Keratinocyte (primary cell): ENCODE measurements at places on chromosomes 7 and 10. TPM values are rescaled to one million over a fixed set of nuclear protein-coding genes. Genes with fewer than 3 reads are reported as not detected.
A peak's percentile ranks its signal among the peaks of the same experiment; 100 is the strongest.

GRCh38 chr7:27156916-27157701 lies 634 bp upstream of the HOXA7 start:
- DNase-seq: no peak
- H3K27me3 ChIP-seq: no peaks in the 10 kb centered on the region
- peaks cover 76% of the 10 kb centered on the region for H3K4me1 ChIP-seq

Gene GPR146
- polyA plus RNA-seq: 0.13 to 0.24 TPM (median 0.15 TPM) in 3 replicates

- DNase-seq: no peak
- H3K4me1 ChIP-seq: no peaks in the 10 kb centered on the region
- no peaks in the 10 kb centered on the region for H3K36me3 ChIP-seq
- H3K27me3 ChIP-seq: no peaks in the 10 kb centered on the region
- H3K27ac ChIP-seq: no peak overlapping the region
- H3K4me3 ChIP-seq: no peak overlapping the region
These were observed 155.7 kb downstream of the MGMT start for GRCh38 chr10:129622736-129623135.

DNA sequence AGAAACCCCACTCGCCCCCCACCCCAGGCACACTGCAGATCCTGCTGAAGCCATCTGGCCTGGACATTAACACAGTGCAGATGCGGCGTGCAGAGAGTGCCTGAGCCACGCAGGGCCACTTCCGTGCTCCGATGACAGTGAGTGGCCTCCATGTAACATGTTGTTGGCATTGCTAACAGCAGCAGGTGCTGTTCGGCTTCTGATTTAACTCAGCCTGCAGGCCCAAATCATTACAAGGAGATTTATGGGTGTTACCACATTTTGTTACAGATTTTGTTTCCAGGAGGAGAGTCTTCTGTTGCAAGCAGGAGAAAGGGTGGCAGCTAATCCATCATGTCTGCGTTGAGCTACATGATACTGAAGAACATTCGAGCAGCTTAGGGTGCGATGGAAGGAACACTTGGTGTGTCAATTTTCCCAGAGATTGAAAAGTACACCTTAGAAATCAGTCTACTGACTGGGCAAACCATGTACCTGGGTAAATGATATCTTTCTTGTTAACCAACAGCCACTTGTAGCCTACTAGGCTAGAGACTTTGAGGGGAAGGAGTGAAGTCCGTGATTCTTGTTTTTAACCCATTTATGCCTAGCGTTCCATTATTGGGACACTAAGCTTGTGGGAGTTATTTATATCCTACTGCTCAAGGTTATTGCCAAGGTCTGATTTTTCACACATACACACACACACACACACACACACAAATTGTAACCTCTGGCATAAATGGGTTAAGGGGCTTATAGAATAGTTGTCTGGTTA lies 90.0 kb downstream of the JCAD start:
- no peaks in the 10 kb centered on the region for H3K27me3 ChIP-seq
- no peak overlapping the region for H3K4me3 ChIP-seq
- H3K4me1 ChIP-seq: no peaks in the 10 kb centered on the region
- no peak overlapping the region for H3K27ac ChIP-seq
- H3K36me3 ChIP-seq: no peaks in the 10 kb centered on the region

DNA sequence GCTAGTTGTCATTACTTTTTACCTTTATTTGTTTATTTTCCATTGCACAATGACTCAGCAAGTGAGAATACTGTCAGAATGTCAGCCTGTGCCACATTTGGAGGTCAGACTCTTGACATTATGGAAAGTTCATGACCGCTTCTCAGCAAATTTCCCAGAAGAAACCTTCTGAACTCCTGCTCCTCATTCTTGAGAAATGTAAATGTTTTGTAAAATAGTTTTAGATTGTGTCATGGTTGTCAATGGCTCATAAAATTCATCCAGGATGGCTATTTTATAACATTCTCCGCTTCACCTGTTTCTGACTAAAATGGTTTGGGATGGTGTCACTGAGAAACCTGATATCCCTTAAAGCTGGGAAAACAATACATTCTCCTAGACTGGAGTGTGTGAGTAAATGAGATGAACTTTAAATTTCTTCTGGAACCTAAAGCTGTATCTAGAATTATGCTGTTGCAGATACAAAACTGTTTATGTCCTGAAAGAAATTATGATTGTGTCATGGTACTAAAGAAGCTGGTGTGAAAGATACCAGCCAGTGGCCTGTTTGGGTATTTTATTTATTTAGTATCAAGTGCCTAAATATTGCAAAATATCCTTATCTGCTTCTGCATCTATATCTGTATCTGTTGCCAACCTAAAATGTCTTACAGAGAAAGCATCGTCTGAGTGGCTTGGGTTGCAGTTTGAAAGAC lies 671.7 kb downstream of the GATA3 start:
- no peaks in the 10 kb centered on the region for H3K27me3 ChIP-seq
- no peak overlapping the region for H3K27ac ChIP-seq
- H3K36me3 ChIP-seq: no peaks in the 10 kb centered on the region
- no peak for DNase-seq

DNA sequence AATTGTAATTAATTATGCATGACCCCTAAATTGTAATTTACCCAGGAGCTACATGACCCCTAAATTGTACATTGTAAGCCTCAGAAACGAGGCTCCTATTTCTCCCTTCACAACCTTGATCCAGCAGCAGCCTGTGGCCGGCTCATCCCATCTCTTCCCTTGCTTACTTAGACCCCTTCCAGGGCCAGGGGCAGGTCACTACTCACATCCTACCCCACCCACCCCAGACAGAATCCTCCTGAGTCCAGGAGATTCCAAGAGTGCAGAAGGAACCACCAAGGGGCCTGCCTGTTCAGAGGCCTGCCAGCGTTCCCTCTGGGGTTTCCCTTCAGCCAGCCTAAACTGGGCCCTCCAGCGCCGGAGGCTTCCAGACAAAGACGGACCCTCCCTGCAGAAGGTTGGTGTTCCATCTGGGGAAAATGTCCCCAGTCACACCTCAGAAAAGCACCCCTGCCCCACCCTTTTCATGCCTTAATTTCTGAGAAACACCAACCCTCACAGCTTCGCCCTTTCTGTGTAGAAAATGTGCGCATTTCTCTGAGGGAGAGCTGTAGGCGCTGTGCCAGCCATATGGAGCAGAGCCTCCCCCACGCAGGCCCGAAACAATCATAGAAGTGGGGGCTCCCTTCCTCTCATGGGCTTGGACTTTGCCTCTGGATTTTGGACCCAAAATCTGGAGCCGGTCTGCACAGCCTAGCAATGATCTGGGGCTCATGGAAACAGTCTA lies 19.2 kb downstream of the LEP start:
- no peaks in the 10 kb centered on the region for H3K27me3 ChIP-seq
- H3K27ac ChIP-seq: peak overlapping the region; percentile 80
- no peak for DNase-seq
- peaks cover 32% of the 10 kb centered on the region for H3K4me1 ChIP-seq
- H3K4me3 ChIP-seq: peak overlapping the region; percentile 9

GRCh38 chr7:81882086-81882485 lies 112.2 kb upstream of the HGF start:
- H3K4me1 ChIP-seq: no peaks in the 10 kb centered on the region
- H3K27ac ChIP-seq: no peak overlapping the region

Gene THSD7A
- polyA plus RNA-seq: not detected in 3 replicates

GRCh38 chr7:100803398-100804161 lies 23.7 kb downstream of the EPHB4 start:
- peaks cover 23% of the 10 kb centered on the region for H3K36me3 ChIP-seq
- peak; percentile 68 for DNase-seq
- peaks cover 43% of the 10 kb centered on the region for H3K4me1 ChIP-seq
- H3K27me3 ChIP-seq: no peaks in the 10 kb centered on the region
- no peak overlapping the region for H3K4me3 ChIP-seq
- peak overlapping the region; percentile 73 for H3K27ac ChIP-seq

DNA sequence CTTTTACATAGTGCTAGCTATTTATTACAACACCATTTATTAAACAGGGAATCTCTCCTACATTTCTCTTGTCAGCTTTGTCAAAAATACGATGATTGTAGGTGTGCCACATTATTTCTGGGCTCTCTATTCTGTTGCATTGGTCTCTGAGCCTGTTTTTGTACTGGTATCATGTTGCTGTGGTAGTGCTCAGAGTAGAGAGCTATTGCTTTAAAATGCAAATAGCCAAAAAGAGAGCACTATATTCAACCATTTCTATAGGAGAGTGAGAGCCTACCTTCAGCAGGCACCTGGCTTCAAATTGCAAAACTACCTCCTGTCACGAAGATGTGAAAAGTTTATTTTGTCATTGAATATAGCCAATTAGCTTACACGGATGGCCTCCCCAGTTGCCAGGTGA lies 8.1 kb downstream of the ZNF92 start:
- H3K36me3 ChIP-seq: no peaks in the 10 kb centered on the region
- H3K27ac ChIP-seq: no peak overlapping the region
- no peak overlapping the region for H3K4me3 ChIP-seq
- H3K4me1 ChIP-seq: no peaks in the 10 kb centered on the region
- H3K27me3 ChIP-seq: no peaks in the 10 kb centered on the region
- DNase-seq: no peak

GRCh38 chr7:41478187-41478586 lies 224.7 kb downstream of the INHBA start:
- no peaks in the 10 kb centered on the region for H3K4me1 ChIP-seq
- no peaks in the 10 kb centered on the region for H3K27me3 ChIP-seq
- DNase-seq: no peak

Gene FGFBP3
- polyA plus RNA-seq: 0.03 to 0.22 TPM (median 0.06 TPM) in 3 replicates

GRCh38 chr10:132939957-132940790 lies 2.2 kb downstream of the CFAP46 start:
- H3K4me1 ChIP-seq: no peaks in the 10 kb centered on the region
- no peak overlapping the region for H3K4me3 ChIP-seq
- no peak for DNase-seq
- H3K27ac ChIP-seq: no peak overlapping the region
- peaks cover 3% of the 10 kb centered on the region for H3K27me3 ChIP-seq
- H3K36me3 ChIP-seq: no peaks in the 10 kb centered on the region

Gene TBC1D12
- 2.3 to 7.0 TPM (median 4.6 TPM) in 3 replicates for polyA plus RNA-seq

DNA sequence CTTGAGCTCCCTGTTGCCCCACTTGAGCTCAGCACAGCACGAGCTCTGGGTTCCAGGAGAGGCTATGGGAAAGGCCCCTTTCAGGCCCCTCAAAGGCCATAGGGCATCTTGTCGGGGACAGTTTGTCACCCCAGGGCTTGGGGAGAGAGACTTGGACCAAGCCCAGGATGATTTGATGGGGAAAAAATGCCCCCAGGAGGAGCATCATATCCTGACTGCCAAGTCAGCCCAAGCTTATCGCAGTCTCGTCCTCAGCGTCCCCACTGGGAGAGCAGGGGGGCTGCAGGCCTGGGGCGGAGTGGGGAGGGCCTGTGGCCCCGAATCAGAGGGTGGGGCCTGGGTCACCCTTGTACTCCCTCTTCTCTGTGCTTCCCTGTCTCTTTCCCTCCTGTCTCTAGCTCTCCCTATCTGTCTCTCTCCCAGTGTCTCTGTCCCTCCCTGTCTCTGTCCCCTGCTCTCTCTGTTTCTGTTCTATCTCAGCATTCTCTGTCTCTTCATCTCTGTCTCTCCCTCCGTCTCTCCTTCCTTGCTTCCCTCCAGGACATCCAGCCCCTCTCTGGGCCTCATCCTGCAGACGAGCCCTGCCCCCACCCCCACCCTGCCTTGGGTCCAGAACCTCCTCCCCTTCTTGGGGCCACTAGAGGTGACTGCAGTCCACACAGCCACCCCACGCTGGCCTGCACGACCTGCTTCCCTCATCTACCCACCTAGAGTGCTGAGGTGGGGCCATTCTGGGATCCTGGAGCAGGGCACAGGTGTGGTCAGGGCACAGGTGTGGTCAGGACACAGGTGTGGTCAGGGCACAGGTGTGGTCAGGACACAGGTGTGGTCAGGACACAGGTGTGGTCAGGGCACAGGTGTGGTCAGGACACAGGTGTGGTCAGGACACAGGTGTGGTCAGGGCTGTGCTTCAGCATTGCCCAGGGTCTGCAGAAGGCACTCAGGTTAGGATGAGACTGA lies 17.3 kb upstream of the GRIFIN start:
- H3K4me3 ChIP-seq: no peak overlapping the region
- H3K27ac ChIP-seq: no peak overlapping the region
- H3K36me3 ChIP-seq: no peaks in the 10 kb centered on the region
- peaks cover 17% of the 10 kb centered on the region for H3K27me3 ChIP-seq
- no peak for DNase-seq
- no peaks in the 10 kb centered on the region for H3K4me1 ChIP-seq

Gene VENTX
- polyA plus RNA-seq: not detected in 3 replicates

DNA sequence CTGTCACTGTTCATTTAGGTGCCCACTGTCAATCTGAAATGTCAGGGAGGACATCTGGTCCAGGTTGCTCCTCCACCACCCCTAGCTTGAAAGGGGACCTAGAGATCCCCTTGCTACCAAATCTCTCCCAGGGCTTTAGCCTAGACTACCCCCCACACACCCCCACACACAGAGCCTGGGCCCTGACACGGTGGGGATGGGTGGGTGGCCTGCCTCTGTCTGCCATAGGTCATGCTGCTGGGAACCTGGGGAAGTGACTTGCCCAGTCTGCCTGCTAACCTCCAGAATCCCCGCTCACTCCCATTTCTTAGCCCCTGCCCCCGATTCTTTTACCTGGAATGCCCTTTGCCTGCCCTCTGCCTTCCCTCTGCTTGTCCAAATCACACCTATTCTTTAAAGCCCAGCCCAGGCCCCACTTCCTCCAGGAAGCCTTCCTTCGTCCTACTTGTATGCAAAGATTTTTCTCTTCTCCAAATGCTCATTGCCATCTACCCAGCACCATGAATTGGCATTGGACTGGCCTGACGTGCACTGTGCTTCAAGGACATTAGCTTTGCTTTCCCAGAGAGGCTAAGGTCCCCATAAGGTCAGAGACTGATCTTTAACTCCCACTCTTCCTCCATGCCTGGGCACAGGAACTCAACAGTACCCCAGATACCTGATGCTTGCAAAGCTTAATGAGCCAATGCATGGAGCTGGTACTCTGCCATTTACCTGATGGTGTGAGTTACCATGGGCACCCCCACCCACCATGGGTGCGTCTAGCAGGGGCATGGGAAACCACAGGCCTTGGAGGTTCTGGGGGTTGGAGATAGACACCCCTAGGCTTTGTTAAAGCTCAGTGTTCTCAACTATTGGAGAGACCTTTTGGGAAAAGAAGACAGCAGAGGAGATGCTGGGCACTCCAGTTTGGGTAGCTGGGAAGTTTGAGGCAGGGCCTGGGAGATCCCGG lies 2.0 kb upstream of the SMARCD3 start:
- peaks cover 42% of the 10 kb centered on the region for H3K27me3 ChIP-seq
- no peak overlapping the region for H3K27ac ChIP-seq
- H3K4me1 ChIP-seq: peaks cover 14% of the 10 kb centered on the region
- no peak for DNase-seq
- no peak overlapping the region for H3K4me3 ChIP-seq

DNA sequence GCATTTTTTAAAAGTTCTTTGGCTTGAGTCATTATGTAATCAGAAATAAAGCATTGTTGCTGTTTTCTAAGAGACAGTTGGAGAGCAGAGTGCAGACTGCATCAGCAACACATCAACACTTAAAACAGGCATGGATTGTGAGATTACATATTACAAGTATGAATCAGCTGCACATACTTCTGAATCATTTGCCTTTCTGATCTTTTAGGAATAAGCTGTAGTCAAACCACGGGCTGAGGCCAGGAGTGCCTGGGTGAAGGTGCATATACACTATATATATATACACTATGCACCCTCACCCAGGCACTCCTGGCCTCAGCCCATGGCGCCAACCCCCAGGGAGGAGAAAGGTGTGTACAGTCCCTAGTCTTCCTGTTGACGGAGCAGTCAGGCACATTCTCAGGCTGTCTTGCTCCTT lies 52.4 kb upstream of the DLX6 start:
- no peak overlapping the region for H3K27ac ChIP-seq
- H3K4me1 ChIP-seq: peaks cover 3% of the 10 kb centered on the region
- H3K4me3 ChIP-seq: no peak overlapping the region
